ENCODE measurements at places on chromosomes 7 and 10.

- no peak for DNase-seq
Measured at GRCh38 chr7:137909042-137909441, 62.3 kb upstream of the DGKI start.

DNA sequence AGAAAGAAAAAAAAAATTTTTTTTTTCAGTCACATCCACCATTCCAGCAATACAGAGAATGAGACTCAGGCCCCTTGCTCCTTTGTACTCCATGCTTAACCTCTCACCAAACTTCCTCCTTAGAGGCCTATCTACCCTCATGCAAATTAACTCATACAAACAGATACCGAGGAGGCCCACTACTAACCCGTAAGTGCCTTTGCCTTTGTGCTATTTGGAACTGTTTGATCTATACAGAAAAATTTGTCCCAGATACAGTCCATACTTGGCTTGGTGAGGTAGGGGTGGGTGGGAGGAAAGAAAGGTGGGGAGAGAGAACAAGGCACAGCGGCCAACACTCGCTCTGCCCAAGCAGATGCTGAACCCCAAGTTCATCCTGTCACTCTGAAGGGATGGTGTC, 87.8 kb upstream of the DUSP5 start:
- no peak for DNase-seq

GRCh38 chr10:105104297-105104696, 463.2 kb downstream of the SORCS3 start:
- no peak for DNase-seq

GRCh38 chr10:60734226-60734625, 44.1 kb upstream of the CDK1 start:
- DNase-seq: no peak

DNA sequence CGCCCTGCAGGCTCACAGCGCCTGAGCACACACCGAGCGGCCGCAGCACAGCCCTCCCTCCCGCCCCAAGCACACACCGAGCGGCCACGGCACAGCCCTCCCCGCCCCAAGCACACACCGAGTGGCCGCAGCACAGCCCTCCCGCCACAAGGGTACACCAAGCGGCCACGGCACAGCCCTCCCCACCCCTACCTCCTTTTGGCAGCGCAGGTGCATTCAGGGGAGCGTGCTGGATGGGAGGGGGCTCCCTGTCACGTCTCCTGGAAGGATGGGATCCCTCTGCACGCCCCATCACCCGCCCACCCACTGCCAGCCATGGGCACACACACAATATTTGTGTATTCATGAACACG, 482.6 kb downstream of the DNAJB6 start:
- no peak for DNase-seq

Data from forelimb muscle (tissue), 1 donor.